ENCODE measurements at places on chromosomes 12 and 14.

DNA sequence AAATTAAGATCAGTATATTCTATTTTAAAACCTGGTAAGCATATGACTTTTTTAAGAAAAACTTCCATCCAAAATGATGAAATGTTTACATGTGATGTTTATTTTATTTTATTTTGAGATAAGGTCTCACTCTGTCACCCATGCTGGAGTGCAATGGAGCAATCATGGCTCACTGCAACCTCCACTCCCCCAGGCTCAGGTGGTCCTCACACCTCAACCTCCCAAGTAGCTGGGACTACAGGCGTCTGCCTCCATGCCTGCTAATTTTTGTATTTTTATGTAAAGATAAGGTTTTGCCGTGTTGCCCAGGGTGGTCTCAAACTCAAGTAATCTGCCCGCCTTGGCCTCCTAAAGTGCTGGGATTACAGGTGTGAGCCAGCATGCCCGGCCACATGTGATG lies 141.8 kb downstream of the ZFP36L1 start:
- no peak for DNase-seq

DNA sequence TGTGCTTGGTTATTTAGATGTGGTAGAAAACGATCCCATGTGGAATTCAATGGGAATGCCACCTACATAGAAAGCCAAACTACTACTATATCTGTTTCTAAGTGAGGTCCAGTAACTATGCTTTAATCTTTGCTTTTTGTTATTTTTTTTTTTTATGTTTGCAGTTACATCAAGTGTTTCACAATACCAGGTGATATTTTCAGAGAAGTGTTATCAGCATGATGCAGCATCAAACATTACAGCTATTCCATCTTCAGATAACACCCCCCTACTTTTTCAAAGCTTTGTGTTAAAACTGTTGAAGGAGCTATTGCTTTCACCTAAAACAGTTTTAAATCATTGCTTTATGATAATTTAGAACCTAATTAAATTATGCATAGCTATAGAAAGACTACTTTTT lies 163.8 kb upstream of the SLC16A7 start:
- DNase-seq: no peak

DNA sequence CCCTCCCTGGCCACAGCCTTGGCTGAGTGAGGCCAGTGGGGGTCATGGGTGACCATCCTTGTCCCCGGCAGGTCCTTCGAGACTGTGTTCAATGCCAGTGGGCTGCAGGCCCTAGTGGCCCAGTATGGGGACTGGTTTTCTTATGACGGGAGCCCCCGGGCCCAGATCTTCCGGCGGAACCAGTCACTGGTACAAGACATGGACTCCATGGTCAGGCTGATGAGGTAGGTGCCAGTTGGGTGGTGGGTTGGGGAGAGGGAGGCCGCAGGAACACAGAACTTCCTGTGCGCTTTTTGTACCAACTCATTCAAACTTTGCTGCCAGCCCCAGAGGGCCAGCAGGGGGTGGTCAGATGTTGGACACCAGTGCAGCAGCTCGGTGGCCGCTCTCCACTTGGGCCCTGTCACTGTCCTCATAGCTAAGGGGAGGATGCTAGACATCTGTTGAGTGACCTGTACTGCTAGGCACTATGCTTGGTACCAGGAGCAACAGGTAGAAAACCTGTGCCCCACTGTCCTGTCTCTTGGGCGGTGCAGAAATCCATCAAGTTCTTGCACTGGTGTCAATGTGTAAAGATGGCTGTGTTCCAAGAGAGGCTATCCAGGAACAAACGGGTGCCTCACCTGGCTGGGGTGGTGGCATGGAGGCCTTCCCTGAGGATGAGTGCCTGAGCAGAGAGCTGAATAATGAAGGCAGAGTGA lies 16.7 kb downstream of the SDS start:
- no peak for DNase-seq

DNA sequence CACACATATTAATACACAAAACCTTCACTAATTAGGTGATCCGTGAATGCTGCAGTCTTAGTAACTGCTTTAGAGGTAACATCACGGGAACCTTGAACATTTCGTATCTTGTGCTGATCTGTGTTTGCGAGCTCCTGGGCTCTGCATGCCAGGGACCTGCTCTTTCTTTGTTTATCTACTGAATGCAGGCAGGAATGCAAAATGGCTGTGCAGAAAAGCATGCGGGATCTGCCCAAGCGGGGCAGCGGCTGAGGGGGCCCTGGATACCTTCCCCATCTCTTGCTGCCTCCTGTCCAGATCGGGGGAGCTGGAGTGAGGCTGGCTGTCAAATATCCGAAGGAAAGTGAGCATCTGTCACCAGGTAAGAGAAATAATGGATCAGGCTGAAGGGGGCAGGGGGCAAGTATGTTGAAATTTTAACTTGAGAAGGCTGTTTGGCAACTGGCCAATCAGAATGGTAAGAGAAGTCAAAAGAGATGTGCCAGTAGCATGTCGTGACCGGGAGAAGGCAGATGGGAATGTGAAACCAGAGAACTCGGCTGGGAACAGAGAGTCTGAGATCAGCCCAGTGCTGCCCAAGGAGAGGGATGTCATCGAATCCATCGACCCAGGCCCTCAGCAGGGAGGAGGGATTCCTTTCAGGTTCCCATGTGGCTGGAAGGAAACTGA lies 191.4 kb downstream of the TTC7B start:
- DNase-seq: peak; percentile 98

All from NCI-H446 (cell line).